ENCODE measurements at places on chromosomes 11 and 22. TPM values are rescaled to one million over a fixed set of nuclear protein-coding genes. Genes with fewer than 3 reads are reported as not detected.

The UBQLN3 gene
- total RNA-seq: 1.6 TPM

The UCP2 gene
- 86.9 TPM for total RNA-seq

The BTG4 gene
- total RNA-seq: not detected

The CD3G gene
- total RNA-seq: not detected

The ZPR1 gene
- total RNA-seq: 68.7 TPM

The CASP5 gene
- total RNA-seq: not detected

The TRIM51 gene
- not detected for total RNA-seq

The PHOX2A gene
- total RNA-seq: not detected

The KRTAP5-2 gene
- total RNA-seq: not detected

Data from ovary (tissue), 10 donors.